ENCODE measurements at places on chromosomes 5 and 9.

- DNase-seq = no peak
- no peak overlapping the region for H3K4me3 ChIP-seq
- no peaks in the 10 kb centered on the region for H3K4me1 ChIP-seq
- H3K27ac ChIP-seq = no peak overlapping the region
- H3K36me3 ChIP-seq = no peaks in the 10 kb centered on the region
Observed at GRCh38 chr5:115775999-115776398, 40.5 kb downstream of the CDO1 start.

GRCh38 chr9:126521976-126522590 is 91.6 kb upstream of the LMX1B start:
- H3K4me1 ChIP-seq = peaks cover 13% of the 10 kb centered on the region
- DNase-seq = no peak
- H3K27ac ChIP-seq = no peak overlapping the region
- H3K27me3 ChIP-seq = peaks cover 5% of the 10 kb centered on the region
- H3K4me3 ChIP-seq = no peak overlapping the region

DNA sequence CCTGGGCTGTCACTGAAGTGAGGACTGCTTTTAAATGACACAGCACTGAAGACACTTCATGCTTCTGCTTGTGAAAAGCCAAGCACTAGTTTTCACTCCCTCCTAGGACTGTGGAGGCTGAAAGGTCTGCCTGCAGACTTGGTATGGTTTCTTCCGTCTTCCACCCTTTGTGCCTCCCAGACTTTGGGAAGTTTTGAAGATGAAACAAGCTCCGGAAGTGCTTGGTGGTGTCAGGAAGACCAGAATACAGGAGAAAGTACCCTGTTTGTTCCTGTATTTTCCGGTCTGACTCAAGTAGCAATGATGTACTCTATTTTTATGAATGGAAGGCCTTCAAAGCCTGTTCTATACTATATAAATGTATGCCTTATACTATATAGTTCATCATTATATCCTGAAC is 222.7 kb downstream of the PDZD2 start:
- DNase-seq = no peak
- no peak overlapping the region for H3K4me3 ChIP-seq
- no peak overlapping the region for H3K27ac ChIP-seq
- H3K36me3 ChIP-seq = no peaks in the 10 kb centered on the region

- H3K36me3 ChIP-seq = no peaks in the 10 kb centered on the region
- no peak for DNase-seq
- H3K4me1 ChIP-seq = no peaks in the 10 kb centered on the region
- H3K4me3 ChIP-seq = no peak overlapping the region
- no peaks in the 10 kb centered on the region for H3K27me3 ChIP-seq
Observed at GRCh38 chr9:36849943-36850342, 184.1 kb downstream of the PAX5 start.

GRCh38 chr9:94993821-94994165 is 267.3 kb downstream of the AOPEP start:
- H3K4me3 ChIP-seq = no peak overlapping the region
- H3K36me3 ChIP-seq = no peaks in the 10 kb centered on the region
- no peaks in the 10 kb centered on the region for H3K27me3 ChIP-seq
- no peak for DNase-seq
- no peaks in the 10 kb centered on the region for H3K4me1 ChIP-seq

DNA sequence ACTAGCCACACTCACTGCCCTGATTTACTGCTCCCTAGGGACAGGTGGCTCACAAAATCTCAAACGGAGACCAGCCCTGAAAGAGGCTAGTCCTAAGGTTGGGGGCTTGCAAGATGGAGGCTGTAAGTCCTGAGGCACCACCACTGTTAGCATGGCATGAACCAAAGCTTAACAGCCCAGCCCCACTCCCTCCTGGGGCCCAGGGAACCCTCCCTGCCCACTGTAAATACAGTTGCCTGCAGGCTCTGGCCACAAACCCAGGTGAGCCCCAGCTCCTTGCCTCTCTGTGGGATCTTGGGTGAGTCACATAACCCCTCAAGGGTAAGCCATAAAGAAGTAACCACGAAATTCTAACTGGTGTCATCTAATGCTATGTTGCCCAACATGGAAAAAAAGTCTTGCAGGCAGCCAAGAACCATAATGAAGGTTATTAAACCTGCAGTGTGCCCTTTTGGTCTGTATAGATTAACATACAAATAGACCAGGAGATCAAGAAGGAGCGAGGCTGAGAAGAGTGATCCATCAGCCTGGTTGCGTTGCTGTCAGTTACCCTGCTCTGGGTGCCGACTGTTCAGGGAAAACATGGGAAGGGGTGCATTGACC is 1.7 kb upstream of the POMT1 start:
- peaks cover 19% of the 10 kb centered on the region for H3K36me3 ChIP-seq
- peaks cover 48% of the 10 kb centered on the region for H3K4me1 ChIP-seq
- H3K27ac ChIP-seq = peak overlapping the region; percentile 81
- H3K27me3 ChIP-seq = no peaks in the 10 kb centered on the region
- DNase-seq = peak; percentile 38
- no peak overlapping the region for H3K4me3 ChIP-seq

DNA sequence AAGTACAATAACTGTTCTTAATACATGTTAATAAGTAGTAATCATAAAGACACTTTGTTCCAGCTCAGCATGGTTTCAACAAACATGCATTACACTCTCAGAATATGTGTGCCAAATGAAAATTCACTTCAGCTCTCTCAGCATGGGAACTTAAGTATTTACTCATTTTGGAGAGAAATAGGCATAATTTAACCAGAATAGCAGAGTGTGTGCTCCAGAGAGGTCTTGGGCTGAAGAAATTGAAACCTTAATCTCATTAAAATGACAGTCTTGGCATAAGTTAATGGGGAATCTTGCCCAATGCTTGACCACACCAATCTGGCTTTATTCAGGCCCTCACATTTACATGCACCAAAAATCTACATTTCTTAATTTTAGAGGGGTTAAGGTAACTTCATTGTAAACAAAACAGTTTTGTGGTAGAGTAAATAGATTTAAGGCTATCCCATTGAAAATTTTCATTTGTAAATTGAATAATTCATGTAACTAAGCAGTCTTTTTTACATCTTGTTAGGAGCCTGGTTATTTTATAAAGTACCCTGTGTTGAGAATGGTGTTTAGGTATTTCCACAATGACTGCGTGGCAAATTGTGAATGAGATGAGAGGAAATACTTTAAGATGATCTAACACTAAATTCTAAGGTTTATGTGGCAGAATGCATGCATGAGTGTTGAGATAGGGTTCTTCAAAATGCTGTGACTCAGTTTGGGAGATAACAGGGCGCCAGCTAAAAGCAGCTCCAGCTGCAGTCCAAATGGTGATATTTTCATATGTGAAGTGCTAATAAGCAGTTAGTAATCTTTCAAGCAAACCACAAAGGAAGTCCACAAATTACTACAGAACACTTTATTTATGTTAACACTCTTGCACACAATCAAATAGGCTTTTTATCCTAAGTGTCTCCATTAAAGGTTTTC is 11.3 kb upstream of the LOX start:
- no peaks in the 10 kb centered on the region for H3K4me1 ChIP-seq
- no peaks in the 10 kb centered on the region for H3K36me3 ChIP-seq
- H3K27me3 ChIP-seq = no peaks in the 10 kb centered on the region
- no peak for DNase-seq
- no peak overlapping the region for H3K4me3 ChIP-seq
- H3K27ac ChIP-seq = no peak overlapping the region

GRCh38 chr5:166358127-166358830 is 1933.2 kb upstream of the WWC1 start:
- no peaks in the 10 kb centered on the region for H3K27me3 ChIP-seq
- no peak overlapping the region for H3K4me3 ChIP-seq
- DNase-seq = no peak
- no peaks in the 10 kb centered on the region for H3K36me3 ChIP-seq

DNA sequence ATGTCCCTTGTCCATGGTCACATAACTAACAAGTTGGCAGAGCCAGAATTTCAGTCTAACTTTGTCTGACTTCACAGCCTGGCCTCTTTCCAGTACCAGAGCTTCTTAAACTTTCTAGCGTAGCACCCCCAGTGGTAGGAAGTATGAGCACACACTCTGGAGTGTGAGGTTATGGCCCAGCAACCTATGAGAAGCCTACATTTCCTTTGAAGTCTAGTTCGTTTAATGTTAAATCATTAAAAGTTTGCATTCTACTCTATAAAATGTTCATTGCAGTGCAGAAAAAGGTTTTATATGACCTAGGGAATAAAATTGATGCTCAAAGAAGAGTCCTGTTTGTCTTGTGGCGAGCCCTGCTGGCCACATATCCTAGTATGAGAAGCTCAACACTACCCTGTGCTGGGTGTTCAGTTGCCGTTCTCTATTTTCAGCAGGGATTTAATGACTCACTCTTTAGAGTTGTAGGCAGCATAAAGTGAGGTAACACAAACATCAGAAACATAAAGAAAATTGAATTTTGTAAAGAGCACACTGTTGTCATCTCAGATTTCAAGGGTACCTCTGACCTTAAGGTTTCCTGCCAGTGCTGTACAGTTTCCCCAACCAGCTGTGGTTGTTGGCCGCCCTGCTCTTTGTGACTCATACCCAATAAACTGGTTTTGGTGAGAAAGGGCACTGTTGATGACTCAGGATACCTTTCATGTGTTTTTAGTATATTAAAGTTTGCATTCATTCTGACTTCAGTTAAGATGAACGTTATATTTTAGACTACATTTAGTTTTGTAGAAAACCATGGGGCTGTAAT is 14.3 kb downstream of the MCCC2 start:
- H3K4me1 ChIP-seq = peaks cover 7% of the 10 kb centered on the region
- DNase-seq = peak; percentile 51
- H3K27me3 ChIP-seq = no peaks in the 10 kb centered on the region
- peak overlapping the region; percentile 36 for H3K27ac ChIP-seq
- no peak overlapping the region for H3K4me3 ChIP-seq

DNA sequence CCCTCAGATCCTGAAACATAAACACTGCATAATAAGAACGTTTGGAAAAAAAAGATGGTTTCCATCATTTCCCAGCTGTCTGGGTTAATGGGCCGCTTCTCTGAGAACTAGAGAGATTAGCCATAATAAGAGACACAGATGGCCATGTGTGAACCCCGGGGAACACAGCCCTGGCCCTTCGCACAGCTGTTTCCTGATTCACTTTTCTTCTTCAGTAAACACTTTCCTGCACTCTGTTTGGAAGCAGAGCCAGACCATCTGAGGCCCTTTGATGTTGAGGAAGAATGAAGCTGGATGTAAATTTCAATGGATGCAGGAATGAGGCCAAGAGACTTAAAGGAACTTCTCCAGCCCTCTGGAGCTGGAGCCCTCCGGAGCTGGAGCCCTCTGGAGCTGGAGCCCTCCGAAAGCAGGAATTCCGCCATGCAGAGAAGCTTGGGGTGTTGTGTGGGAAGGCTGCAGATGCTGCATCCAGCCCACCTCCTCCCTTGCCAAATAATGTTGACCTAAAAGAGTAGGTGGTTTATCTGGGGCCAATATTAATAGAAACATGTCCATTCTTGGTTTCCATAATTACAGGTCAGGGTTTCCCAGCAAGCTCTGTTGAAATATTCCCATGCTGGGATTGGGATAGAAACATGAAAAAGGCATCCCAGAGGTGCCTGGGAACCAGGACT is 218.9 kb downstream of the NXNL2 start:
- DNase-seq = no peak
- no peaks in the 10 kb centered on the region for H3K27me3 ChIP-seq

DNA sequence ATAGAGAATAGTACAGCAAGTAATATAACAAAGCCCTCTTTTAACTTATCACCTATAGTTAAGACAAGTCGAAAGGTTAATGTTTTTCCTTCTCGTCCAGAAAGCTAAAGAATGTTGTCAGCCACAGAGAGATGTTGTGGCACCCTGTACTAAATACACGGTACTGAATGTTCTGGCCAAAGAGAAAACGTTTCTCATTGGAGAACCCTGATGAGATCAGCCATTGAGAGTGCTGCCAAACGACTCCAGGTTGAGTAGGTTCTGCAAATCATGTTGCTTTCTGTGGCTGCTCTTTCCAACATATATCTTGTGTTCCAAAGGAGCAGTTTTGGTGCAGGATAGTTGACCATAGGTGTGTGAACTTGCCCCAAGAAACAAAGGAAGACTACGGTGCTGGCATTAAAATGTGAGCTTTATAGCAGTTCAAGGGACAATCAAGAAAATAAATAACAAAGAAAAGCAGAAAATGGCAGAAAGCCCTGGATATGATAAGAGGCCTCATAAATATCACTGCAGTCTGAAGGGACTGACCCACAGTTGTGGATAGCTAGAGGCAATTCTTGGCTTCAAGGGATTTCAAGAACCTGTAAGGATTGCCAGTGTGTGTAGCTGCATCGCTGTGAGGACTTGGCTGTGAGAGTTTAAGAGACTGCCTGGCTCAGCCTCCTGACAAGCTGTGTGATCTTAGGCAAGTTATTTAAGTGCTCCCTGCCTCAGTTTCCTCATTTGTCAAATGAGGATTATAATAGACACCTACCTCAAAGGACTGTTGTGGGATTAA is 102.7 kb downstream of the ARHGEF28 start:
- no peak overlapping the region for H3K4me3 ChIP-seq
- no peaks in the 10 kb centered on the region for H3K36me3 ChIP-seq
- no peak for DNase-seq
- H3K4me1 ChIP-seq = no peaks in the 10 kb centered on the region

GRCh38 chr9:82558855-82559630 is 503.9 kb downstream of the RASEF start:
- no peak for DNase-seq
- no peaks in the 10 kb centered on the region for H3K27me3 ChIP-seq
- H3K4me3 ChIP-seq = no peak overlapping the region
- H3K4me1 ChIP-seq = no peaks in the 10 kb centered on the region
- H3K36me3 ChIP-seq = no peaks in the 10 kb centered on the region

DNA sequence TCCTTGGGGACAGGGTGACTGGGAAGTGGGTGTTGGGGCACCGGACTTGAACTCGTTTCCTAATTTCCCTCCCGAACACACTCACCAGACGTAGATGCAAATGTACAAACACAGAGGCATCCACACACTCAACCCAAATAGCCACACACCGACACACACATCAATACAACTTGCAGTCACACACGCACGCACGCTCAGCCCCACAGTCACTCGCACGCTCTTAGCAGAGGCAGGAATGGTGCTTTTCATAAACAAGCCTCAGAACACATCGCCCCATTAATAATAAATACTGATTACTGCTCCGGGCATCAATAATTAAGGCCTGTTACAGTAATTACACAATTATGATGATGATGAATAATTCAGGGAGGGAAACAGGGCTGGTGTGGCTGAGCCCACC is 5.7 kb downstream of the BARHL1 start:
- no peak for DNase-seq
- no peak overlapping the region for H3K27ac ChIP-seq
- H3K27me3 ChIP-seq = peaks cover 63% of the 10 kb centered on the region
- H3K4me3 ChIP-seq = no peak overlapping the region

- DNase-seq = no peak
- no peaks in the 10 kb centered on the region for H3K36me3 ChIP-seq
- peaks cover 10% of the 10 kb centered on the region for H3K4me1 ChIP-seq
- H3K4me3 ChIP-seq = no peak overlapping the region
- H3K27me3 ChIP-seq = no peaks in the 10 kb centered on the region
Observed at GRCh38 chr5:131413605-131414559, 150.0 kb downstream of the CDC42SE2 start.

GRCh38 chr9:8074713-8075286 is 275.2 kb upstream of the DMAC1 start:
- H3K36me3 ChIP-seq = no peaks in the 10 kb centered on the region
- no peaks in the 10 kb centered on the region for H3K4me1 ChIP-seq
- no peaks in the 10 kb centered on the region for H3K27me3 ChIP-seq
- H3K27ac ChIP-seq = no peak overlapping the region
- no peak overlapping the region for H3K4me3 ChIP-seq
